GM18507 (cell line): ENCODE measurements at places on chromosomes 6 and 20.

DNA sequence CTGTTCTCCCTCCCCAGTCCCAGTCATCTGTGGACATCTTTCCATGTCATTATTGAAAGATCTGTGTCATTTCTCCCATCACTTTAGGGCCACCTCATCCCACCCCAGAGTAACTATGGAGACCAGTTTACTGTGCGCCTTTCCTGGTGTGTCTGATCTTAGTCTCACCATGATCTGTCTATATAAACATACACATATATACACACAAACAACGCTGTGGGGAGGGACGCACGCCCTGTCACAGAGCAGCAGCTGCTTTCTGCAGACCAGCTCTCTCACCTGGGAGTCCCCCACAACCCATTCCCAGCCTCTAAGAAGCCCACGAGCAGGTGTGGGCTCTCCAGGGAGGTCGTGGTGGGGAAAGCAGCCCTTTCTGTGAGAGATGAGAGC is 68.1 kb upstream of the TOX2 start:
- DNase-seq, result no peak

GRCh38 chr6:6484681-6485080 is 103.8 kb upstream of the LY86 start:
- DNase-seq, result no peak

DNA sequence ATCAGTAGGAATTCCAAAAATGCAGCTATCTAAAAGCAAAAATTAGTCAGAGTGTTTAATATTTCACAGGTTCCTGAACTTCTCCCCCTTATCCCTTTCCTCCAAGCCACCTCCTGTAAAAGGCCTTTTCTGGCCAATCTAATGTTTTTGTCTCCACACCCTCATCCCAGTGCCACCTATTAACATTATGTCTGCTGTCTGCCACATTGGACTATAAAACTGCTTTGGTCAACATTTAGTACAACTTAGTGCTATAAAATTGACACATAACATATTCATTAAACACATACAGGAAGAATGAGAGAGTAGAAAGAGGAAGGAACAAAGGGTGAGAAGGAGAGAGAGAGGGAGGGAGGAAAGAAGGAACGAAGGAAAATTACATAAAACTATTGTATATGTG is 47.7 kb downstream of the MMUT start:
- no peak for DNase-seq

GRCh38 chr6:33590531-33591198 is 10.6 kb upstream of the BAK1 start:
- no peak for DNase-seq

DNA sequence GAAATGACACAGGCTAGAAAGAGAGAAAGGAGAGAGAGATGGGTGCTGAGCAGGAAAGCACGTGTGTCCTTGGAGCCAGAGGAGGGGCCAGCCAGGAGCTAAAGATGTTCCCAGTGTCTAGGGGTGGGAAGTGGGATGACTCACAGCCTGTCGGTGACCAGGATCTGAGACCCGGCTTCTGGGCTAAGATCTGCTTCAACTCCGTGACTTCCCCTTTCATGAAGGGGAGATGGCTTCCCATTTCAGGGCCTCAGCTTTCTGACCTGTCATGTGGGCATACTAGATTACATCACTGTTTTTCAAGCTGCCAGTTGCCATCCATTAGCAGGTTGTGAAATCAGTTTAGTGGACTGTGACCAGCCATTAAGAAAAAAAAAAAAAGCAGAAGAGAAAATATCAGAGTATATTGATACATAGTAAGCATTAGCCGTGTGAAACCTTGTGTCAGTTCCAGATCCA is 5.4 kb downstream of the TGM3 start:
- DNase-seq, result peak; percentile 32

DNA sequence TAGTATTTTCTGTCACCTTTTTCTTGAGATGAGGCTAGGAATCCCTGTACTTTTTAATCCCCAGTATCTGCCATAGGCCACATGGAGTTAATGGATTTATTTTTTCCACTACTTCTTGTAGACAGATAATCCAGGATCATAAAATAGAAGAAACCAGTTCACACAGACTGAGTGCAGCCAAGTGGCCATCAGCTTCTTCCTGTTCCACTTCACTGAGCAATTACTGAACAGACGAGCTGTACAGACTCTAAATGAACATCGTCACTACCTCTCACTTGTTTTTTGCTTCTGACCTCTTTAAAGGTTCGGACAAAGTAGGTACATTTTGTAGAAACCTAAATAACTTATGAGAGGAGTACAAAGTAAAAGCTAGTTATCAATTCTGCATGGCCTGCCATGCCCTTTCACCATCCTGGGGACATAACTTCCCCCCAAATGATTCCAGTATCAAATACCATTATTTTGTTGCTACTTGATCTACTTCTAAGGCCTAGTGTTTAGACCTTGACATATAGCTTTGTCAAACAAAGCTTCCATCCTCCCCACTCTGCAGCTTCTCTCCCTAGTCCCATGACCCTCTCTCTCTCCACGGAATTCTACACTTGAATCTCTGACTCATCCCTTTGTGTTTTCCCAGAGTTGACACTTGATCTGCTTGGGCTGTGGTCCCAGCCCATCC is 34.4 kb upstream of the ARHGAP18 start:
- no peak for DNase-seq

- DNase-seq, result no peak
These were observed 78.3 kb downstream of the ISM1 start for GRCh38 chr20:13299401-13299800.

- DNase-seq, result no peak
These were observed 154.1 kb upstream of the RUNX2 start for GRCh38 chr6:45174045-45174444.

DNA sequence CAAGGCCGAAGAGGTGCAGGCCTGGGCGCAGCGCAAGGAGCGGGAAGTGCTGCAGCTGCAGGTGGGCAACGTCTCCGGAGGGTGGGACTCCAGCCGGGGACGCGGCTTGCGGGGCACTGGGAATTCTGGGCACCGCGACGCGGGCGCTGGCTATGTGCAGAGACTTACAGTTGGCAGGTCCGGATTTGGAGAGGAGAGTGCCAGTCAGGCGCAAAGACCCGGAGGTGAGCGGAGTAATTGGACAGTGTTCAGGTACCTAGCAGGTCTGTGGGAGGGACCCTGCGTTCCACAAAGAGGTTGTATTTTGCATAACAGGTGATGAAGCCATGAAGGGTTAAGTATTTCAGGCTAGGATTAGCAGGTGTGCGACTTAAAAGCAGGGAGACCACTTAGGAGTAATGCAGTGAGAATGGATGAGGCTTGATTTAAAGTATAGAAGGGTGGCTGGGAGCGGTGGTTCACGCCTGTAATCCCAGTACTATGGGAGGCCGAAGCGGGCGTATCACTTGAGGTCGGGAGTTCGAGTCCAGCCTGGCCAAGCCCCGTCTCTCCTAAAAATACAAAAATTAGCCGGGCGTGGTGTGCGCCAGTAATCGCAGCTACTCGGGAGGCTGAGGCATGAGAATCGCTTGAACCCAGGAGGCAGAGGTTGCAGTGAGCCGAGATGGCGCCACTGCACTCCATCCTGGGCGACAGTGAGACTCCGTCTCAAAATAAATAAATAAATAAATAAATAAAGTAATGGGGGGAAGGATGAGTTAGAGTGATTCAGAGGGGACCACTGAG is 1.0 kb downstream of the MRPS26 start:
- DNase-seq, result no peak

DNA sequence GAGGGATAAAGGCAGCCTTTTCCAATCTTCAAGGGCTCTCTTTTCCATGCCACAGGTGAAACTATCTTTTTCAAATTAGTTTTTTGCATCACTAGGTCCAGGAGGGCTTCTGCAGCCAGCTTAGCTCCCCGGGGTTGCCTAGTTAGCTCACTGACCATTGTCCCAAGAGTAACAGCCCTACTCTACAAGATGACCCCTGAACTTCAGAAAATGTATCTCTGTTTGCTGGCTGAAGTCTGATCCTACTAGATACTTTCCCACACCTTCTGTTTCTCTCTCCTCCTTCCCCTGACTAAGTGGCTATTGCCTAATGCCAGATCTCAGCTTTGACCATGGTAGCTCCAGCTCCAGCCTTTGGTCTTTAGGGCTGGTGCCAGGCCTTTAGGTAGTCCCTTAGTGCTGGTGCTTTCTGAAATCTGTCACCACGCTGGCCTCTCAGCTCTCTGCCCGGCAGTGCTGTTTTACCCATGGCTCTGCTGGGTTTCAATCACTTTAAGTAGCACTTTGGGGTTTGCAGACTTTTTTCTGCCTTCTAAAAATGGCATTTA is 255.1 kb downstream of the RNGTT start:
- DNase-seq, result no peak

GRCh38 chr20:8562356-8562755 is 430.3 kb downstream of the PLCB1 start:
- no peak for DNase-seq

GRCh38 chr20:10763112-10763511 is 89.3 kb upstream of the JAG1 start:
- no peak for DNase-seq

GRCh38 chr6:94323853-94324252 is 904.5 kb upstream of the EPHA7 start:
- DNase-seq, result no peak

DNA sequence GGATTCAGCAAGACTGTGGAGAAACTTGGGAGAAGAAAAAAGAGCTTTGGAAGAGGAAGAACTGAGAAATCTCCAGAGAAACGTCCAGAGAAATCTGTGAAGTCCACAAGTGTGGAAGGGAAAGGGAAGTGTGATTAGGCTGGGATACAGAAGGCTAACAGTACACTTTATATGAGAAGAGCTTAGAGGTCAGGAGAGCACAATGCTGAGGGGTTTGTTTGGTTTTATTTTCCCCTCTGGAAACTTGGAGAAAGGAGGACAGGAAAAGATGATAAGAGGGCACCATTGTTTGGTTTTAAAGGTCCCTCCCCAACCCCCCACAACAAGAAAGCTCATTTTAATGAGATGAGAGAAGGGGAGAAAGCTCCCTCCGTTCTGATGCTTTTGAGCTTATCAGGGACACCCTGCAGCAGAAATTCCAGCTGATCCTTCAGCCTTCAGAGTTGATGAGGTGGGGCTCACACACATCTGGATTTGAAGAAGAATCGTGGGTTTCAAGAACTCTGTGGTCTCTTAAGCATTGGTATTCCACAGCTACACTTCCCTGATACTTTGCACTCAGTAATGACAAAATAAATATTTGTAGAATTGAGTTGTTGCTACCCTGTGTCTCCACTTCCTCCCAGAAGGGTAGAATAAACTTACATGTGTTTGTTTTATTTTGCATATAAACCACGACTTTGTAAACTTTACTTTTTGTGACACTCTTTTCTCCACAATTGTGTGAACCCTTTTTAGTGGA is 1.9 kb downstream of the NT5E start:
- DNase-seq, result no peak

- no peak for DNase-seq
These were observed 589.9 kb upstream of the SLC35B3 start for GRCh38 chr6:9025228-9025627.

DNA sequence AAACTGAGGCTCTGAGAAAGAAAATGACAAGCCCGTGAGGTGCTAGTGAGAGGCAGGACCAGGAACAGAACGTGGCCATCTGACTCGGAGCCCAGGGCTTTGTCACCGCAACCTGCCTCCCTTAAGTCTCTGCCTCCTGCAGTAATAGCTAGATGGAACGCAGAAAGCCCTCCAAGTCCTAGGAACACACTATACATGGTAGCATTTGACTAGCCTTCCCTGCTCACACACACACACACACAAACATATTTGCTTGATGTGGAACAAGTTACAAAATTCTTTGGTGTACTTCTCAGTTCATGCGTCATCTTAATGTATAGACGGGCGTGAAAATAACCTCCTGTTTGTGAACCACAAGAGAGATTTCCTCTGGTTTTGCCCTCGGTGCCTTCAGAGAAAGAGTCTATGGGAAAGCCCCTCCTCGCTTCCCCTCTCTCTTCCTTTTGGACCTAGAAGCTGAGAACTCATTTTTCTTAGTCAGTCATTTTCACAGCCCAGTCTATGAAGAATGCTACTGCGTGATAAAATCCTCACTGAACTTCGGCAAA is 38.8 kb downstream of the C6orf52 start:
- DNase-seq, result no peak

DNA sequence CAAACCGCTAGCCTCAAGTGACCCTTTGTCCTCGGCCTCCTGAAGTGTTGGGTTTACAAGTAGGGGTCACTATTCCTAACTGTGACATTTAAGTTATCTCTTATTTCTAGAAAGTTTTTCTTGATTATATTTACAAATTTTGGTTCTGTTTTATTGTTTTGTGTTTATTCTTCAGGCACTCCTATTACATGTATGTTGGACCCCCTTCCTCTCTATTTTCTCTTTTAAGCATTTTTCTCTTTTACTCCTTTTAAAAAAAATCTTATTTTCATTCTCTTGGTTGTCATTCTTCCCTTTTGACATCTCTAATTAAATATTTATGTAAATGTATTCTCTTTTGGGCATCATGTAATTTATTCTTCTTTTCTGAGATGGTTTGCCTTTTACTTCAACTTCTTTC is 50.4 kb upstream of the MAP3K7 start:
- no peak for DNase-seq

DNA sequence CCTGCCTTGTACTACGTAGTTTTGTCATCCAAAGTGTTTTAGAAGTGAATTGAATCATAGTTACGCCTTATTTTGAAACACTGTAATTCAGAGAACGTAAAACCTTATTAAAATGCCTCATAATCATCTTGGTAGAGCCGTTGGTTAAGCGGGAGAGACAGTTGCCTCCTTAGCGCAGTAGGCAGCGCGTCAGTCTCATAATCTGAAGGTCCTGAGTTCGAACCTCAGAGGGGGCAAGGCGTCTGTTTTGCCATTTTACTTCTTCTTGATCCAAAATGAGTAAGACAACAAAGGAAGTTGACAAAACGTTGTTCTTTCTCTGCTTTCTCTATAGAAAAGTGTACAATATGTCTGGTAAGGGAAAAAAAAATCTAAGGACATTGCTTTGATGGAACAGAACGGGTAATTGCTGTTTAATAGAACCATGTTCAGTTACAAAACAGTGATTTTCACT is 20.7 kb upstream of the TRIM27 start:
- DNase-seq, result no peak

- no peak for DNase-seq
These were observed 356.9 kb downstream of the KIF16B start for GRCh38 chr20:16216227-16216913.

DNA sequence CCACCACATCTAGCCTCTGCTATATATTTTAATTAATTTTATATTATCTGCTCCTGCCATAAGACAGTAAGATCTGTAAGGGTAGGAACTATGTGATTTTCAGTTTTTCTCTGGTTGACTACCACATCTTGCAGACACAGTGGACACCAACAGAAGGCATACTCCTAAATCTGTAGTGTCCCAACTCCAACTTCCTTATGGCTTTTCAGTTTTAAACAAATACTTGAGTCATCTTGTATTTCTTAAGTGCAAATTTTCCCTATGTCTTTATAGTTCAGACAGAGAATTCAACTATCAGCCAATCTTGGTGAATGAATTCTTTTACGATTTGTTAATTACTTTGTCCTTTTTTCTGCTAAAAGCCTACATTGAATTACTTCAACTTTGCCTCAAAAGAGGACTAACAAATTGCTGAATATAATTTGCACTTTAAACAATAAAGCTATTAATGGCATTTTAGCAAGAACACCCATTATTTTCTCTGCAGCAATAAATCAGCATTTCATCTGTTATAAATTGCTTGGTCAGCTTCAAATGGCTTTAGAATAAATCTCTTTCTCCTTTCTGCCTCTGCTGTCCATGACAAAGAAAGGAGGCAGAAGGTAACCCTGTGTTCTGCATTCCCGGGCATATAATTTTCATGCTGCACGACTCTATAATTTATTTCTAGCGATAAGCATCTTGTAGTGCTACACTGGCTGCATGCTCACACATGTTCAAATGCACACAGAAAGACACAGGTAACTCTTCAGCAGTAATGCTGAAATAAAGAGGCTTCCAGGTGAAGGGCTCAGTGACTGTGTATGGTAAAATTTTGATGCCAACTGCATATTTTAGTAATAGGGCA is 144.8 kb downstream of the BACH2 start:
- no peak for DNase-seq
